ENCODE measurements at places on chromosomes 7 and 10.

DNA sequence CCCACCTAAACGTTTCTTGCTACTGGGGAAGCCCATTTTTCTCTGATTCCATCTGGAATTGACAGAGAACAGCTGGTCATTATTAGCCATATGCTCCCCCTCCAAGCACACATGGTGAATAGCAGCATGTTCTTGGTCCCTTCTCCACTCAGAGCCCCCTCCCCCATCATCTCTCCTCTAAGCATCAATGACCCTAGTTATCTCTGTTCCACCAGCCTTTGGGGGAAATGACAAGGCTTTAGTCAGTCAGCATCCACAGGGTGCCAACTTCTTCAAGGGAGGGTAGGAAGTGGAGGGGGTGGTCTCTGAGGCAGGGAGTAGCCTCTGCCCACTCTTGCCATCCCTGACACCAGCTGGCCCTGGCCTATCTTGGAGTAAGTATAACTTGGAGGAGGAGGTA lies 163.1 kb downstream of the UBE2H start:
- DNase-seq, result no peak

DNA sequence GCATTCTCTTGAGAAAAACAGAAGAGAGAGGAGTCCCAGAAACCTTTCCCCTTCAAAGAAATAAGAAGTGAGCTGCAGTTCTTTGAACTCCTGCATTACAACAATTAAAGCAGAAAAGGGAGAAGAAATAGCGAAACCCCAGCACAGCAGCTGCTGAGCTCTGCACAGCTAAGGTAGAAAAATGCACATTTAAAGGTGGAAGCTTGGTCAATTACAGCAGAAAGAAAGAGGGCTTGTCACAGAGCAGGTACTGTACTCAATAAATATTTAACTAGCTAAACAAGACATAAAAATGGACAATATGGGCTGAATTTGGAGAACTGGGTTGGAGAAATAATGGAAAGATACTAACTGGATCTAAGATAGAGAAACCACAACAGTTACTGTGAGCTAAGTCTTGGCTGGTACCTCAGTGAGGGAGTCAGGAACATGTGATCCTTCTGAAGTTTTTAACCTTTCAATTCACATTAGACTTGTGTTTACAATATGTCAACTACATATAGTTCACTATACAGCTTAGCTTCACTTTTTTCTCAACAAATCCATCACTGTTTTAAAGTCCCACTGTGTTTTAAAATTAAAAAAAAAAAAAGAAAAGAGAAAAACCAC lies 332.5 kb downstream of the ELMO1 start:
- no peak for DNase-seq

DNA sequence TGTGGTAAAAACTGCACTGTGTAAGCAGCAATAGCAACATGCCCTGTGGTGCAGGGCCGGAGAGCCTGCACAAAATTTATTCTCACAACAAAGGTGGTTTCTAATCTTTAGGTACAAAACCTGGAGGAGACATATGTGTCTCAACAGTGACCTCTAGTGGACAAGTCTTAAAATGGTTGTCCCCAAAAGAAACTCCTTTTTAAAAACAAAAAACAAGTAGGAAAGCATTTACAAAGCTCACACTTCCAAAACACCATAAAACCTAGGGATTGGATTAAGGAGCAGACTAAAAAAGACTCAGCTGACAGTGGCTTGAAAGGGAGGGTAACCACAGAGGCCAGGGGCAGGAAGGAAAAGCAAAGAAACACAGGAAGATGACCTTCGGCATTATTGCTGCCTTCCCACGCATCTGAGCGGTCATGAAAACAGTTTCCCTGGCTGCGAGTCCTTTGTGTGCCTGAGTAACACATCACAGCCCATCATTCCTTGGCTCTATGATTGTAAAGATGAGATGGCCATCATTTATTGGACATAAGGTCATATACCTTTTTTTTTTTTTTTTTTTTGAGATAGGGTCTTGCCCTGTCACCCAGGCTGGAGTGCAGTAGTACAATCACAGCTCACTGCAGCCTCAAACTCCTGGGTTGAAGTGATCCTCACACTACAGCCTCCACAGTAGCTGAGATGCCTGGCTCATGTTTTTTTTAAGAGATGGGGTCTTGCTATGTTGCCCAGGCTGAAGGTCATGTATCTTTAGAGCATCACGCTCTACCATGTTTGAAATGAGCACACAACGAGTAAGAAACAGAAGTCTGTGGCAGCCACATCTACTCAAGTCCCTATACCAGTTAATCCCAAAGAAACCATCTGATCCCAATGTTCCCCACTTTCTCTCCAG lies 39.5 kb downstream of the RSU1 start:
- no peak for DNase-seq

- DNase-seq, result no peak
Measured at GRCh38 chr7:37942934-37943610, 22.6 kb downstream of the EPDR1 start.

DNA sequence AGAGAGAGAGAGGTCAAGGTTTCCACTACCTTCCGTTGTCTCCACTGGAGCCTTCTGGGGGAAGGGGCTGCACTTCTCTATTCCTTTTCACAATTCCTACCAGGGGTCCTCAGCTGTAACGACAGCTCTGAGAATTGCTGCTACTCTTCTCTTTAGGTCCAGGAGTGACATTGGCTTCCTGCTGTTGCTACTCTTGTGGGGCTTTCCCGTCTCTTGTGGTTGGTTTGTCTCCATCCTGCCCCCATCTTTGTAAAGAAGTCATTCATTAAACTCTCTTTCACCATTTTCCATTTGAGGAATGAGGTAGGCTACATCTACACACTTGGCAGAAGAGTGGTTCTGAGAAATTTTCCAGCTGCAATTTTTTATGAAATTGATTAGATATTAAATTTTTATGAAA lies 238.8 kb upstream of the LYZL1 start:
- DNase-seq, result no peak

GRCh38 chr10:97481071-97481470 lies 17.2 kb downstream of the MMS19 start:
- DNase-seq, result no peak

GRCh38 chr10:11950325-11951018 lies 92.1 kb downstream of the UPF2 start:
- DNase-seq, result no peak

GRCh38 chr7:79037001-79037400 lies 416.5 kb downstream of the MAGI2 start:
- DNase-seq, result no peak

- no peak for DNase-seq
Measured at GRCh38 chr10:60299961-60300883, 89.5 kb downstream of the ANK3 start.

DNA sequence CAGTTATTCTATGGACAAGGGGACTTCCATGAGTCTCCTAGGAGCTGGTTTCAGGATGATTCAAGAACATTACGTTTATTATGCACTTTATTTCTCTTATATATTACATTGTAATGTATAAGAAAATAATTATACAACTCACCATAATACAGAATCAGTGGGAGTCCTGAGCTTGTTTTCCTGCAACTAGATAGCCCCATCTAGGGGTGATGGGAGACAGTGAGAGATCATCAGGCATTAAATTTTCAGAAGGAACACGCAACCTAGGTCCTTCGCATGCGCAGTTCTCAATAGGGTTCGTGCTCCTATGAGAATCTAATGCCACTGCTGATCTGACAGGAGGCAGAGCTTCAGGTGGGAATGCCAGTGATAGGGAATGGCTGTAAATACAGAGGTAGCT lies 137.9 kb downstream of the ANKRD30A start:
- DNase-seq, result no peak

GRCh38 chr10:112314822-112315474 lies 31.7 kb downstream of the TECTB start:
- peak; percentile 84 for DNase-seq

GRCh38 chr10:119211176-119211575 lies 3.8 kb downstream of the GRK5 start:
- DNase-seq, result no peak

DNA sequence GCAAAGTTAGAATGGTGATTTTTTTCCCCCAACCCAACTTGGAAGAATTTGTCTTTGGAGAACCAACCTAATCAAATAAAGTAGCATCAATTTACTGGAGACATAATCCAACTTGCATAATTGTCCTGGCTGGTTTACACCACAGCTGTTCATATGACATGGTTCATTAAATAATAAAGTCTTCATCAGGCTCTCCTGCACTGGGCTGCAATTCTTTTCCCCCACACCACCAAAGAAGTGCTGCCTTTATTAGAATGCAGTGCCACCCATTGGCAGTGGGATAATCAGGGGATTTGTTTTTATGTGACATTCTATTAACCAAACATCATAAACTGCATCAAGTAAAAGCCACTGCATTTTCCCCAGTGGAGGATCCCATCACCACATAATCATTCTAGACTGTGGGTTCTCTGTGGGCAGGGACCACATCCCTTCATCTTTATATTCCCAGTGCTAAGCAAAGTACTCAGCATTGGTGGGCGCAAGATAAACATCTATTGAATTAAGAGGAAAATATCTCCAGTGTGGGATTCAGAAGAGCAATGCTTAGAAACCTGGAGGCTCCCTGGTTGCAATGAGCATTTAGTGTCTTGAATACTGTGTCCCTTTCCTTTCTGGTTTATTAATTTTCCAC lies 322.0 kb downstream of the KCNMA1 start:
- no peak for DNase-seq

- DNase-seq, result no peak
Measured at GRCh38 chr7:77747718-77748117, 50.5 kb downstream of the TMEM60 start.

- DNase-seq, result no peak
Measured at GRCh38 chr10:96960872-96961271, 128.8 kb downstream of the LCOR start.

DNA sequence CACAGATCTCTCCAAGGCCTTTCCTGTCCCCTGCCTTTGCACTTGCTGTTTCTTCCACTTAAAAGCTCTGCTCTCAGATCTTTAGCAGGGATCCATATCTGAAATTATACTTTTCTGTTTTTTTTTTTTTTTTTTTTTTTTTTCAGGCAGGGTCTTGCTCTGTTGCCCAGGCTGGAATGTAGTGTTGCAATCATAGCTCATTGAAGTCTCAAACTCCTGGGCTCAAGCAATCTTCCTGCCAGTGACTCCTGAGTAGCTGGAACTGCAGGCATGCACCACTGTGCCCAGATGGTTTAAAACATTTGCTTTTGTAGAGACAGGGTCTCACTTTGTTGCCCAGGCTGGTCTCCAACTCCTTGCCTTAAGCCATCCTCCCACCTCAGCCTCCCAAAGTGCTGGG lies 5.0 kb upstream of the TSPAN15 start:
- no peak for DNase-seq

DNA sequence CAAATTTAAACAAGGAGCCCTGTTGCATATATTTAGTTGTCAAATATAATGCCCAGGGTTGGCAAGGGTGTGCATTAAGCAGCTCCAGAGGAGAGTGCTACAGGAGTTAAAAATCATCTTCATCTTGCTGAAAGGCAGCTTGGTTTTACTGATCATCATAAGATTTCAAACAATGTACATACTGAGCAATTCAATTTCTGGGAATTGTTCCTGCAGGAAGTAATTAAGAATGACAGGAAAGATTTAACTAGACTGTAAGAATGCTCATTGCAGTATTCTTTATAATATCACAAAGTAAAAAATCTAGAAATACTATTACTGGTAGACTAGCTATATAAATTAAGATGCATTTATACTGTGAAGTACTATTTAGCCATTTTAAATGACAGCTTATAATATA lies 153.6 kb downstream of the DYNC1I1 start:
- DNase-seq, result no peak

GRCh38 chr10:96671211-96671890 lies 49.0 kb downstream of the PIK3AP1 start:
- no peak for DNase-seq

GRCh38 chr10:5888351-5888750 lies 1.3 kb downstream of the ANKRD16 start:
- DNase-seq, result no peak

GRCh38 chr10:122307669-122308416 lies 36.7 kb downstream of the BTBD16 start:
- DNase-seq, result peak; percentile 66

GRCh38 chr7:22718911-22719420 lies 8.0 kb upstream of the IL6 start:
- DNase-seq, result no peak

DNA sequence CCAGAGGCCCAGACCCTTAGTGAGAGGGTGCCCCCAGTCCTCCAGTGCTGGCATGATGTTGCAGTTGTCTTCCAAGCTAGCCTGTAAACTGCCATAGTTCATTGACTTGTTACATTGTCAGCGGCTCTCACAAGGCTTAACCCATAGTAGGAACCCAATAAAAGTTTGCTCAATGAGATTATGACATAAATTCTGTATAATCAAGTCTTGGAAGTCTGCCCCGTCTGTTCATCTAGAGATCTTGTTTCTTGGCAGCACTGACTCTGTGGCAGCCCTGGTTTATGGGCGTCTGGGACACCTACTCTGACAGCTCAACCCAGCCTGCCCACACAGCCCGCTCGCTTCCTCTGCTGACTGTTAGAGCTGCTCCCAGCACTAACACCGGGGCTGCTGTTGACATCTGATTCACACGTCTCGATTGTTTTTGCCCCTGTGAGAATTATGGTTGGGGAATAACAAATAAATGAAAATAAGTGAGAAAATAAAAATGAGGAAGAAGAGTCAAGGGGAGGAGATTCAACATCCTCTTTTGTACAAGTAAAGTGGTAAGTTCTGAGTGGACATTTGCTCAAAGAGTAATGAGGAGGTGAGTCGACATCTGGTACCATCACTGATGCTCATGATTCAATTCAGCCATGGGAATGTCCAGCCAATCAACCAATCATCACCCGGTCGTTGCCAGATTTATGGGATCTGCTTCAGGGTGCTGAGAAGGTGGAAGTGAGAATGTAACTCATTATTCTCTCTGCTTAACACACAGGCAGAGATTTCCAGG lies 160.8 kb downstream of the SPAG6 start:
- DNase-seq, result no peak

DNA sequence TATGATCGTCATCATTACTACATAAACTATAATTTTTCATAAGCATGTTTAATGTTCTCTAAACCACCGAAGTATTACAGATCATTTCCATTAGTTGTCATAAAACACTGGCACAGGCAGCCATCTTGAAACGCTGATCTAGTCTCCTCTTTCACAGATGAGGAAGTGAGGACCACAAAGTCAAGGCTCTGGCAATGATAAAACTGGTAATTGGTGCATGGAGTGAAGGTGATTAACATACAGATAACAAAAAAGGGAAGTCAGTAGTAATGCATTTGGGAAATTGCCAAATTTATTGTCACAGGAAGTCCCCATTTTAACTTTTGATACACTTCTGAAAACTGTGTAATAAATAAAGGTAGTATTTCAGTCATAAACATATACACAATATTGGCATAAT lies 49.3 kb downstream of the FBXL13 start:
- DNase-seq, result no peak

DNA sequence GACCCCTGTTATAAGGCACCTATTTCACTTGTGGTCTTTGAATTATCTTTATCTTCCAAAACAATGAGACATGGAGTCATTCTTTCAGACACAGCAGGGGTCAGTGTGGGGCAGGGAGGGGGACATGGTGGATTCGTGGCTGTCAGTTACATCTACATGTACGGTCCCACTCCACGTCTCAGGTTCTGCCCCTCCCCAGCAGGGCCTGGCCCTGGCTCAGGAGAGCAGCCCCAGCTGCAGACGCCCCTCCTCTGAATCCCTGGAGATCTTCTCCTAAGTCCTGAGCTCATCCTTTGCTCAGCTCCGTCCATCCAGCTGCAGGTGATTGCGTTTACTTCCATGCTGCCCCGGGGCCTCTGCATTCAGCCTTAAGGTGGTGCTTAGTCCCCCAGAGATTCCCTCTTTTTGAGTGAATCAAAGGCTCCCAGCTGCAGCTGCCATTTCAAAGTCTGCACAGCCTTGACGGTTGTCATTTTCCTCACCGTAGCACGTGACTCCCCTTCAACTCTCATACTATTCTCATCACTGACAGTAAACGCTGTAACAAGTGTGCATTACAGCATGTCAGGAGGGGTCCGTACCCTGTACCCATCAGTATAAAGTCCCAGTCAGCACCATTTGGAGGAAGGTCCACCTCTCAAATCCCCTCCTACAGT lies 113.4 kb upstream of the TCERG1L start:
- no peak for DNase-seq
